ENCODE measurements at places on chromosomes 4 and X.

GRCh38 chrX:101958139-101958538 lies 26.3 kb upstream of the ZMAT1 start:
- DNase-seq = no peak

GRCh38 chr4:103075435-103075893 lies 1.1 kb downstream of the SLC9B2 start:
- DNase-seq = no peak

DNA sequence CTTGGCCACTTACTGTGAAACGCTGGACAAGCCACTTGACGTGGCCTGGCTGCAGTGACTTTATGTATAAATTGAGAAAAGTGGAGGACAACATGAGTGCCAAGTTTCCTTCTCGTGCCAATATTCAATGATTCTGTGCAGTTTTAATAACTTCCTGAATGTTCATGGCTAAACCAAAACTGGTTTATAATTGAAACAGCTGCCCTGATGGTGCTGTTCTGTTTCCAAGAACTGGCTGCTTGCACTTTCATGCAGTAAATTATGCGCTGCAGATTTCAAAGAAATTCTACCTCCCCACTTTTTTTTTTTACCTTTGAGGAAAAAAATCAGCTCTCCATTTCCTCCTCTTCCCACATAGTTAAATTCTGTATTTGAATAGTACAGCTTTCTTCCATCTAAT lies 205.2 kb upstream of the CASK start:
- no peak for DNase-seq

DNA sequence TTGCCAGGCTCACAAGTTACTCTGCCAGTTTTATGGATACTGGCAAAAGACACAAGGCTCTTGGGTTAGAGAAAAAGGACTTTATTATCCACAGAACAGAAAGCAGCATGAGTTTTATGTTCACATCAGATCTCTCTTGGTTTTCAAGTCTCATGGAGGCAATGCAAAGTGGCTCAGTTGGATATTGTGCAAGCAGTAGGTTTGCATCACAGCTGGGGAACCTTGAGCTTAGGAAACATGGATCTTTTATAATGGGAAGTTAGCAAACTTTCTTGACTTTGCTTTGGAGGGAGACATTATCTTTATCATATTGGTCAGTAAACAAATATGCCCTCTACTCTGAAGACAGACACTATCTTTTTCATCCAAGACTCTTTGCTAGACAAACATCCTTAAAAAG lies 109.2 kb upstream of the GRPR start:
- DNase-seq = no peak

DNA sequence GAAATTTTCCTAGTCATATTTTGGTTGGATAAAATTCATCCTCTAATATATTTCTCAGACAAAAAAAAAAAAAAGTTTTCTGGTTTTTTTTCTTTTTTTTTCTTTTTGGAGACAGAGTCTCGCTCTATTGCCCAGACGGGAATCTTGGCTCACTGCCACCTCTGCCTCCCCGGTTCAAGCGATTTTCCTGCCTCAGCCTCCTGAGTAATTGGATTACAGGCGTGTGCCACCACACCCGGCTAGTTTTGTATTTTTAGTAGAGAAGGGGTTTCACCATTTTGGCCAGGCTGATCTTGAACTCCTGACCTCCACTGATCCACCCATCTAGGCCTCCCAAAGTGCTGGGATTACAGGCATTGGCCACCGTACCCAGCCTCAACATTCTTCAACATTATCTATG lies 432.7 kb upstream of the PABPC4L start:
- DNase-seq = no peak

- peak; percentile 10 for DNase-seq
These were observed 919.6 kb upstream of the DIAPH2 start for GRCh38 chrX:95764972-95765451.

DNA sequence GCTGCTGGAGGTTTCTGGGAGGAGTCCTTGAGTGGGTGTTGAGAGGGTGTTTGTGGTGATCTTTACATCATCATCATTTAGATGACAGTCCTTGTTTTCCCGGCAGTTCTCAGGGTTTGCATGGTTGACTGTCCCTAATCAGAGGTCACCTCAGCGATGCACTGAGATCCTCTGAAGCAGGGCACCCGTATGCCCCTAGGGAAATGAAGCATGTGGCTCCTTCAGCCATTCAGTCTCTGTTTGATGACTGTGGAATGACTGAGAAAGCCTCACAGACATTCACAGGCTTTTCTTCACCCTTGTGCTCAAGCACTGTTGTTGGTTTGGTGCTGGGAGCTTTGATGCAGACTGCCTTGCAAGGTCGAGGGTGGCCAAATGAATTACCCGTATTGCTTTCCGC lies 474.7 kb downstream of the SPRY1 start:
- no peak for DNase-seq

- no peak for DNase-seq
These were observed 71.0 kb downstream of the MTHFD2L start for GRCh38 chr4:74228691-74229640.

- DNase-seq = no peak
These were observed 35.3 kb upstream of the CXCL8 start for GRCh38 chr4:73705056-73705432.

- DNase-seq = no peak
These were observed 230.9 kb downstream of the ANTXR2 start for GRCh38 chr4:79842162-79842561.

DNA sequence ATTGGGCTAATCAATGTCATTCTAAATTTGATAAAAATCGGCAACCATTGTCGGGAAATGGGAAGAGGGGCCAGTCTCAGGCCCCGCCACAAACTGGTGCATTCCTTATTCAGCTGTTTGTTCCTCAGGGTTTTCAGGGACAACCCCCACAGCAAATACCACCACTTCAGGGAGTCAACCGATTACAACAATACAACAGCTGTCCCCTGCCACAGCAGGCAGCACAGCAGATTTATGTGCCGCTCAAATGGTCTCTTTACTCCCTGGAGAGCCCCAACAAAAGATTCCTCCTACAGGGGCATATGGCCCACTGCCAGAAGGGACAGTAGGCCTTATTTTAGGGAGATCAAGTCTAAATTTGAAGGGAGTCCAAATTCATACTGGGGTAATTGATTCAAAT lies 61.8 kb downstream of the ZNF732 start:
- DNase-seq = no peak

GRCh38 chr4:23438764-23439163 lies 451.1 kb downstream of the PPARGC1A start:
- DNase-seq = no peak

DNA sequence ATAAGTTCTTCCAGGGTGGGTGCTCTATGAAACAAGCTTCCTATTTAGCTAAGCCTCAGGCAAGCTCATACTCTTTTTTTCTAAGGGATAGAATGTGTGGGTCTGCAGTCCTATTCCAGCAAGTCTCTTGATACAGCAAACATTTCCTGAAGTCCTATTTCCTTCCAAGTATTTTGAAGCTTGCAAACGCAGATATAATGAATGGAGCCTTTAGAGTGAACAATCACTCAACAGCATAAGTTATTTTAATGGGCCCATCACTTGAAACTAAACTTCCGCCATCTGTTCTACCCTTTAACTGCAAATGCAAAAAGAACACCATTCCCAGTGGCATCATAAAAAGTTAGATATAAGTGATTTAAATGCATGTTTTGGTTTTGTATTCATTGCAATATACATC lies 108.3 kb upstream of the TAPT1 start:
- no peak for DNase-seq

DNA sequence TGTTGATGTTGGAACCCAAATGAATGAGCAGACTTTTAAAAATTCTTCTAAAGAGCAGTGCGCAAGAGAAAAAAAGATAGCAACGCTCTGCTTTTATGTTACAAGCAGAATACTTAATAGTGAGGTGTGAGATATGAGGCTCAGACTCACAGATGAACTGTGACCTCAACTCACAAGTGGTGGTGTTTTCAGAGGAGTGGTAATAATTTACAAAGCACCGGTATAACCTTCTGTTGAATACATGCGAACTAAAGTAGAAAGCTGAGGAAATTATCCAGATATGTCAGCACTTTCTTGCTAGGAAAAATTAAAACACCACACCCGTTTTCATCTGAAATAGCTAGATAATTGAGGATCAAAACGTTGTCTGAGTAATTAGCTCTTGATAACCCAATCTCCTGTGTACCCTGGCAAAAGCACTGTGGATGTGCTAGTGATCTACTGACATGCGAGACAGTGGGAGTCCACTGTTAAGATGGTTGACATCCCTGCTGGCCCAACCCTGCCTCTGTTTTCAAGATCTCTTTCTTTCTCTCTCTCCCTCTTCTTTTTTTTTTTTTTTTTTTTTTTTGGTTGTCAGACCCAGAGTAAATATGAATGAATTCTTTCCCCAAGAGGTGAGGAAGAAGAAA lies 6.9 kb upstream of the TLL1 start:
- DNase-seq = no peak

DNA sequence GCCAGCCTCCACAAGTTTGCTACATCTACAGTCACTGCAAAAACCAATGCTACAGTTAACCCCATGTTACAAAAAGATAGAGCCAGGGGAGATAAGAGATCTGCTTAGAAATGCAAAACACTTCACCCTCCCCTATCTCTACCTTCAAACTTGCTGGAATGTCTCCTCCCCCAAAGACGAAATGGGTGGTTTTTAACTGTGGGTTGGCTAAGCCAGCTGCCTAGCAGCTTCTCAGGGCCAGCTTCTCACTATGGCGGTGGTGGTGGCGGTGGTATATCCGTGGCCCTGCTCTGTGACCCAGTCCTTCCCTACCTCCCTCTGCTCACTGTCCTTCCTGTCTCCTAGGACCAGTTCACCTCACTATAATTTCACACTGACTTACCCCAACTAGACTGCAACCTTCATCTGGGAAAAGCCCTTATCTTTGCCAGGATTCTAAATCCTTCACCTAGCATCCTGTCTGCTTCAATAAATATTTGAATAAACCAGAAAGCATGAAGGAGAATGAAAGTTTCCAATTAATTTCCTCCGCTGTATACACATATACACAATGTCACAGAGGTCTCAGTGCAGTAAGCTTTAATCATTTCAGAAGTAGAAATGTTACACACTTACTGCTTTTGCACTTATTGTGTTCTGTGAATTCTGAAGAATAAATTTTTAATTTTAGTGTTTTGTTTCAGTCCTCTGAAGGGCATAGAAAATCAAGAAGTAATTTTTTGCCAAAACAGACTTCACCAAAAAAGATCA lies 46.3 kb downstream of the SH3KBP1 start:
- no peak for DNase-seq

- DNase-seq = no peak
These were observed 592.0 kb upstream of the GALNTL6 start for GRCh38 chr4:171221181-171221580.

- no peak for DNase-seq
These were observed 666.2 kb downstream of the KCTD8 start for GRCh38 chr4:43782391-43782790.

DNA sequence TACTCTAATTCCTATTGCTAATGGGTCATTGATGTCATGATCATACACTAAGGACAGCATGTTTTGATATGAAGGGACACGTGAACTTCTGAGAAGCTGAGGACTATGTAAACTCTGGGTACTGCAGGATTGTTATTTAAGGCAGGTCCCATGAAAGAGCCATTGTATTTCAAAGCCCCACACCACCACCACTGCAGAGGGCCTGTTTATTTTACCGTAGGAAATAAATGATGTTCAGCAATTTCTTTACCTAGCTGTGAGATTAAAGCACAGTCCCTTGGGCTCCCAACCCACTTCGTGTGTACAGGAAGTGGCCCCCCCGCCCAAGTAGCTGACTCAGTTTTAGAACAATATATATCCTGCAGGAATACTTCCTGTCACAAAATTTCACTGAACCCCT lies 89.8 kb upstream of the ACSL4 start:
- no peak for DNase-seq

DNA sequence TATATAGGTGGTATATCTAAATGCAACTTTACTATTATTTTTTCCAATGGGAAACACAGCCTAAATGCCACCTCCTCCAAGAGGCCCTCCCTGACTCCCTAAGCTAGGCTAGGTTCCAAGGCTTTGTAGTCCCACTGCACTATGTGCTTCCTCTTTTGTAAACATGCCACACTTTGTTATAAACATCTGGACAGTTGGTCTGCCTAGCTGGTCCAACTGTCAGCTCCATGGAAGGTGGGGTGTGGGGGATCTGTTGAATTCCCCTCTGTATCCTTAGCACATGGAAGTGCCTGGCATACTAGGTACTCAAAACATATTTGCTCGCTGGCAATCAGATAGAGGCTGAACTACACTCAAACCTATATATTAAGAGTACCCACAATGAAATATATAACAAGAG lies 63.4 kb downstream of the SLC9A7 start:
- DNase-seq = no peak

DNA sequence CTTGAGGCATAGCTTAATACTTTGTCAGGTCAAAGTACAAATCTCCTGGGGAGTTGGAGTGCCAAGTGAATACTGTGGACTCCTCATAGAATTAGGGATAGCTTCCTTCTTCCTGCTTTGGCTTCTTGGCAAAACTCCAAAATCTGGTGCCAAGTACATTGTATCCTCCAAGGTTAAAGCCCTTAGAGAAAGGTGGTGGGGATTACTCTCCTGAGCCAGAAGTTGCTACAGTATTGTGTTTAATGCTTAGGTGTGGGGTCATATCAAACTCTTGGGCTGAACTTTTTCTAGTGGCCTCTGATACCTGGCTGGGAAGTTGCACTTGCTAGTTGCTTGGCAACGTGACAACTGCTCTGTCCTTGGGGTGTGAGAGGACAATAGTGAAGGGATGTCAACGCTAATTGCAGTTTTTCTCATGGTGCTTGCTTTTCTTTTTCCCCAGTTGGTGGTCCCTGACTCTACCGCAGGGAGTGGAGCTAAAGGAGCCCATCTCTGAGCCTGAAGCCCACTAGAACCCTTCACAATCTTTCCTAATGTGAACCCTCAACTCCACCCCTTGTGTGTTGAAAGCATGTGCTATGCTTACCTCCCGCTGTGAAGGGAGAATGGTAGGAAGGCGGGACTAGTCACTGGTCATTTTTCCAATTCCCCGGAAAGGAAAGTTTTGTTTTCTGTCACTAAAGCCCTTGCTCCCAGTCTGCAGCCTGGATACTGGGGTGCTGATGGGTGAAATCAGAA lies 35.5 kb downstream of the DLG3 start:
- no peak for DNase-seq

- DNase-seq = no peak
These were observed 241.6 kb upstream of the ETNPPL start for GRCh38 chr4:109004418-109004817.

GRCh38 chrX:133538148-133538547 lies 122.9 kb upstream of the GPC4 start:
- DNase-seq = no peak

DNA sequence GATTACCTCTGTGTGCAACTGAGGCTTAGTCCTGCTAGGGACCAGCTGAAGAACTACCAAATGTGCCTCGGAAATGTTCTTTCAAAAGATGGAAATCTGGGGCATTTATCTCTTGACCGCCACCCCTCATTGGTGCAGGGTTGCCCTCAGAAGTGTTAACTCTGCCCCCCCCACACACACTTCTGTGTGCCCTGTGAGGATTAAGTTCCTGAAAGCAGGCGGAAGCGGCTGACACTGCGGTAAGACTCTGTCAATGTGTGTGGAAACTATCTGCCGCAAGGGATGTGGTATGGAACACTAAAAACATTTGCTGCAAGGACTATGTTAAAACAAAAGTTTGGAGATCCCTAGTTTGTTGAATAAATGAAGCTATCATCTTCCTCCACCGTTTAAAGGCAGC lies 106.9 kb upstream of the NDP start:
- DNase-seq = no peak

Measured in putamen (tissue), 1 donor.